ENCODE measurements at places on chromosomes 12 and 14. TPM values are rescaled to one million over a fixed set of nuclear protein-coding genes. Genes with fewer than 3 reads are reported as not detected.

The KERA gene
- not detected for polyA plus RNA-seq

- DNase-seq, result no peak
Measured at GRCh38 chr12:132108211-132108832, 35.8 kb downstream of the DDX51 start.

DNA sequence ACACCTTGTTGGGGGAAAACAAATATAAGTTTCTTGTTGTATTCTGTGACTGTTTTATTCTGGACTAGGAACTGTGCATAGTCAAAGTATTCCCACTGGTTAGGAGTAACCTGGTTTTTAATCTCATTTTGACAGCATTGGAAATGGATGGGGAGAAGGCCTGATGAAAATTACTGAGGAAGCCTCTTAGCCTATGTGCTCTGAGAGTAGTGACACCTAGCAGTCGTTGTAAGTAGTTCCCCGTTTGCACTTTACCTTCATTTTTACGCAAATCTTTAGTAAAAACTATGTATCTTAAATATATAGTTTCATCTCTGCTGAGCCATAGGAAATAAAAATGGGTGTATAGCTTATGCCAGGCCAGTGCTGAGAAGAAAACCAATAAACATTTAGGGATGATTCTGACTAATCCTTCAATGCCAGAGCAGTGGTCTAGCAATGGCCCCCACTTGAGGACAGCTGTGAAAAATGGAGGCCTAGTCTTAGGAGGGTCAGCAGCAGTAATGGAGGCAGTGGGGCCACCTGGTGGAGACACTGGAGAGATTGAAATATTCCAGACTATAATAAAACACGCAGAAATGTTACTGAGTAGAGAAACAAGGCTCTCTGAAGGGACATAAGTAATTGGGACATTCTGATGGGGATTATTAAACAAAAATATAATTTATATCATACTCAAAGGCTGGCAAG lies 133.2 kb upstream of the NOVA1 start:
- DNase-seq, result peak; percentile 15

DNA sequence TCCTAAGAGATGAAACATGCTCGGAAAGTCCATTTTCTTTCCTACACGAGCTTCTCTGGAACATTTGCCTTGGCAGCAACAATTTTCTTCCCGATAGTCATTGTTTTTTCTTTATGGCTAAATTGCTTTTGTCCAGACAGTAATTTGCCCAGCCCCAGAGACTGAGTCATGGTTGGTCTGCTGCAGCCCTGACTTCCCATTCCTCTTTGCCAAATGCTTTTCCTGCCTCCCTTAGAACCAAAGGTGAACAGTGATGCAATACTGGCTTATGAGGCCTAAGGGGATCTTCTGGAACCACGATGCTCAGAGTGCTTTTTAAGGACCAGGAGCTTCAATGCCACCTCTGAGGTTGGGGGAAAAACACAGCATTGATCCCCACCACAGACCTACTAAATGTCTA lies 1599.6 kb upstream of the TMEM132C start:
- no peak for DNase-seq

- peak; percentile 76 for DNase-seq
Measured at GRCh38 chr12:121579190-121579791, 1.5 kb downstream of the KDM2B start.

GRCh38 chr14:93939304-93940229 lies 12.4 kb downstream of the FAM181A start:
- DNase-seq, result peak; percentile 96

The TAS2R9 gene
- not detected for polyA plus RNA-seq

- DNase-seq, result no peak
Measured at GRCh38 chr12:9793779-9794395, 33.2 kb upstream of the CD69 start.

DNA sequence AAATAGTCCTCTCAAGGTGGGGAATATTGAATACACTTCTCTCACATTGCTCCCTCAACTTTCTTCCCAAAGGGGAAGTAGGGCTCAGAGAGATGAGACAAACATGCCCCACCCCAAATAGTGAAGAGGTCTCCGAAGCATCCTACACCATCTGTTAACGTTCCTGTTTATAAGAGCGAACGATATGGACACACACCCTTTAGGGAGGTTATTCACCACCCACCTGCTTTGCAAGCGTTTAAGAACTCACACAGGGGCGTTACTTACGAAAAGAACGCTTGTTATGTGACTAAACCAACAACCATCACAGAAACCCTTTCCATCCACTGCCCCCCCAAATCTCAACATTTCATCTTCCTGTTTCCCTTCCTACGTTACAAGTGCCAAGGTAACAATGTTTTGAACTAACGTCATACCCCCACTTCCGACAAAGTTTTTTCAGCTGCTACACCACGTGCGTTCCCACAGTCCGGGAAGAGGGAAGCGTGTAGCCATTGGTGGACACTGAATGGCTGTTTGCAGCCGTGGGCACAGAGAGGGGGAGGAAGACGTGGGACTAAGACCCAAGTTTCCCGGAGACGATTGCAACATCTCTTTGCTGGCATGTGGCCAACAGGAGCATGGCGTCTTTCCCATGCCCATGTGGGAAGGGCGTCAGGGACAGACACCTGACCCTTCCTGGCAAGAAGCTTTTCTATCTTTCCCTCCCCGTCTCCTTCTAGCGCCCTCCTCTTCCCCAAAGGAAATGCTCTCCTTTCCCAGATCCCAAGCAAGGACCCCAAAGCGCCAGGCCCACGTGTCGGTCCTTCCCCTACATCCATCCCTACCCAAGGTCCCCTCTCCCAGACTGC lies 1.2 kb downstream of the YBX3 start:
- DNase-seq, result no peak
